ENCODE measurements at places on chromosomes 2 and 18.

DNA sequence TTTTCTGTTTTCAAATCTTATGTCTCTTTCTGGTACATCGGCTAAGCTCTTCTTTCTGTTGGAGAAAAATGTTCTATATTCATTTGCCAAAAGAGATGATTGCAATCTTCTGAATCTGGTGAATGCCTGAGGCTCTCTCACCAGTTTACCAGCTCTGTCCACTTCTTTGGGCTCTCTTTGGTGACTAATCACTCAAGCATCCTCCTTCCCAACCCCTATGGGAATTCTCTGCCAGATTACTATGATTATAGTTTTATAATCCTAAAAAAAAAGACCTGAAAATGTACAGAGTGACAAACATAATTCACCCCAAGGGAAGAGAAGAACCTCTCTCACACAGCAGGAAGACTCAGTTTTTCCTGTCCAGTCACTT lies 187.3 kb downstream of the CAMKMT start:
- DNase-seq = no peak

GRCh38 chr18:38241736-38242135 lies 676.1 kb upstream of the CELF4 start:
- DNase-seq = no peak

GRCh38 chr2:118698564-118698963 lies 148.9 kb downstream of the EN1 start:
- DNase-seq = no peak

DNA sequence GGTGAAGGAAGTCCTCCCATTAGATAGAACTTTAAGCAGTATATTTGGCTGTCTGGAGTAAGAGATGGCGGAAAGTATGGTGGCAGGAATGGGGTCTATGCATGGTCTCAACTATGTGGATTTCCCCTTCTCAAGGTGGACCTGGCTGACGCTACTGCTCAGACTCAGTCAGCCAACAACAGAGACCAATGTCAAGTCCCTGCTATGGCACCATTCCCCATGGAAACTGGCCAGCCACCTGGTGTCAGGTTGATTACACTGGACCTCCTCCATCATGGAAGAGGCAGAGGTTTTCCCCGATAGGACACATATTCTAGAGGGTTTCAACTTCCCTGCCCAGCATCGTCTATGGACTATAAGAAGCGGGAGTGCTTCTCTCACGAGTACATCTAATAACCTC lies 8.6 kb upstream of the FAHD2A start:
- DNase-seq = no peak

DNA sequence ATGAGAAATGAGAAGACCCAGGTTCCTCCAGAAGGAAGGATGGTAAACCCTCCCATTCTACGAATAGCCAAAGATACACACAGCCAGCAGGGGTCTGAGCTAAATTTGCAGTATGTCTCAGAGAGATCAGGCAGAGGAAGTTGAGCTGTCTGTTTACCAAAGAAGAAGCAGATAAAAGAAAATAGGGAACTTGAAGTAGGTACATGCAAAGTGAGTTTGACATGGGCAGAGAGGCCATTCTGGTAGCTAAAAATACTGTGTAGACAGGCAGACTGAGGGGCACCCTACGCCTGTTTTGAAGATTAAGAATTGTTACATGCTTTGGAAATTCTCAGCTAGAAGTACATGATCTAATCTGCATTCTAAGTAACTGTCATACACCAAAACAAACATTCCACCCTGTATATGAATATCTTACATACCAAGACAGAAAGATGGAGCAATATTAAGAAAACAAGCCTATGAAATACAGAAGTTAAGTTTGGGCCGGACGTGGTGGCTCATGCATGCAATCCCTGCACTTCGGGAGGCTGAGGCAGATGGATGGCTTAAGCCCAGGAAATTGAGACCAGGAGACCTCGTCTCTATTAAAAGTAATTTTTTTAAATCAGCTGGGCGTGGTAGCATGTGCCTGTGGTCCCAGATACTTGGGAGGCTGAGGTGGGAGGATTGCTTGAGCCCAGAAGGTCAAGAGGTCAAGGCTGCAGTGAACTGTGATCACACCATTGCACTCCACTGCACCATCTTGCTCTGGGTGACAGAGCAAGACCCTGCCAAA lies 157.9 kb downstream of the ANKRD44 start:
- DNase-seq = no peak
